Jurkat, Clone E6-1 (cell line): ENCODE measurements at places on chromosomes 1 and 21.

GRCh38 chr1:24134376-24134775 is 8.6 kb downstream of the IL22RA1 start:
- DNase-seq: no peak

DNA sequence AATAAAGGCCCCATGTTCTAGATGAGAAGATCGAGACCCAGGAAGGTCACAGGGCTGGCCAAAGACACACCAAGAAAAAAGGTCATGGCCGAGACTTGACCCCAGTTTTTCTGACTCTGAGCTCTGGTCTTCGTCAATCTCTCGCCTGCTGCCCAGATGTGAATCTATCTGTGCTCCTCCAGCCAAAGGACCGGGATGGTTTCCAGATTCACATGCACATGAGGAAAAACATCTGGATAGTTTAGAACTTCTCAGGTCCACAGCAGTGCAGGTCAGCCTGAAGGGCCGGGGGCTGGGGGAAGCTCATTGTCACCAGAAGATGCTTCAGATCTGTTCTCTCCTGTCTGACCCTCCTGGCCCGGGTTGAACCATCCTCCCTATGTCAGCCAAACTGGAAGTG is 49.0 kb downstream of the KCNN3 start:
- DNase-seq: no peak

GRCh38 chr1:78441921-78442320 is 48.9 kb upstream of the PTGFR start:
- no peak for DNase-seq

GRCh38 chr1:190578017-190578416 is 100.4 kb upstream of the BRINP3 start:
- no peak for DNase-seq

- DNase-seq: no peak
Measured at GRCh38 chr1:204971517-204972336, 71.3 kb upstream of the CNTN2 start.

DNA sequence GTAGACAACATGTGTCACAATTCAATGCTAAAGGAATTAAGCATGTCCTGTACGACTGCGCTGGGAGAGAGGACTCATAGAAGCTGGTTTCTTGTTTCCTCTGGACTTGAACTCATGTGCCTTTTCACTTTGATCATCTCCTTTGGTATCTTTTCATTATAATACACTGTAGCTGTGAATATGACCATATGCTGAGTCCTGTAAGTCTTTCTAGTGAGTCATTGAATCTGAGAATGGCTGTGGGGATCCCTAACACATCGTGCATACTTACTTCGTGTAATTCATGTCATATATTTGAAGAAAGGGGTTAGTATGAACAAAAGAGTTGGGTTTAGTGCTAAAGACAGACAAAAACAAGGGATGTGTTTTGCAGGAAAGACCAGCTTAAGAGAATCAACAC is 148.1 kb upstream of the RUNX1 start:
- DNase-seq: no peak

GRCh38 chr1:27416387-27417111 is 24.1 kb downstream of the GPR3 start:
- peak; percentile 73 for DNase-seq
